Neural crest cell (in vitro differentiated cells): ENCODE measurements at places on chromosomes 11 and 22.

GRCh38 chr22:26367402-26368245, 61.4 kb upstream of the ASPHD2 start:
- DNase-seq: peak; percentile 61

DNA sequence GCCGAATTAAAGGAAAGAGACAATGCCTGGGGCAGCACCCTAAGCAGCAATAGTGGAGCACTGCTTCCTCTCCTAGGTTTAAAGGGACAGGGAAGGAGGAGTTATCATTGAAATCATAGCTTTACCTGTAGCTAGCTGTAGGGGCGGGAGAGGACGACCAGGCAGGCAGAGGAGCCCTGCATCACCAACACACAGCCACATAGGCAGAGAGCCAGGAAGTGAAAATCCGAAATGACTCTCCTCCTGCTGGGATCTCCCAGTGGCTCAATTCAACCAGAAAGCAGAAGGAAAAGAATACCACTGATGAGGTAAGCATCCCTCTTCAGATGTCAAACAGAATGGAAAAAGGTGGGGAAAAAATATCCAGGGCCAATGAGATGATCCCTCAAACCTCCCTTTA, 20.4 kb downstream of the MRGPRX4 start:
- no peak for DNase-seq

- no peak for DNase-seq
Measured at GRCh38 chr11:2599561-2600189, 100.1 kb downstream of the KCNQ1OT1 start.

DNA sequence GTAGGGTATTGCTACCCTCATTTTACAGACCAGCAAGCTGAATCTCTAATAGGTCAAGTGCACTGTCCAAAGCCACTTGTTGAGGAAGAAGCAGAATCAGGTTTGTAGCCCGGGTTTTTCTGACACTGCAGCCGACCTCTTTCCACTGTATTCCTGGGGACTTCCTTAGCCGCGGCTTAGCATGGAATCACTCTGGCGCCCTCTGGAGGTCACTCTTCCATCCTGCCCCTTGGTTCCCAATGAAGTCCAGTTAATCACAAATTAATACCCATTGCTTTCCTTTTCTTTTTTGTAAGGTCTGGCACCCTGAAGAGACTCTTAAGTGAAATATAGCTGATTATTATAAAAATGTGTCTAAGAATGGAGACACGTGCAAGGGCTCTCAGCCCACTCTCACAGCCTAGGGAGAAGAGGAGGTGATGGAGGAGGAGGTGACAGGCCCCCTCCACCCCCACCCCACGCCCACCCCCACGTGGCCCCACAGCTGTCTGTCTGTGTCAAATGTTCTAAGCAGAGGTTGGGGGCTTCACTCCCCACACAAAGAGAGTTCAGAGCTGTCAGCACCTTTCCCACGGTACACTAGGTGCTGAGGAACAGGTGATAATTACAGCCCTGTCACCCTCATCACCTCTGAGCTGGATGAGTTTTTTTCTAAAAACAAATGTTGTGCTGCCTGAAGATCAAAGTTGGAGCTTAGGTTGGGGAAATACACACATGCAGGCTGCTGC, 57.7 kb upstream of the DRD2 start:
- DNase-seq: peak; percentile 85

- no peak for DNase-seq
Measured at GRCh38 chr11:40376331-40376730, 1083.1 kb downstream of the LRRC4C start.

DNA sequence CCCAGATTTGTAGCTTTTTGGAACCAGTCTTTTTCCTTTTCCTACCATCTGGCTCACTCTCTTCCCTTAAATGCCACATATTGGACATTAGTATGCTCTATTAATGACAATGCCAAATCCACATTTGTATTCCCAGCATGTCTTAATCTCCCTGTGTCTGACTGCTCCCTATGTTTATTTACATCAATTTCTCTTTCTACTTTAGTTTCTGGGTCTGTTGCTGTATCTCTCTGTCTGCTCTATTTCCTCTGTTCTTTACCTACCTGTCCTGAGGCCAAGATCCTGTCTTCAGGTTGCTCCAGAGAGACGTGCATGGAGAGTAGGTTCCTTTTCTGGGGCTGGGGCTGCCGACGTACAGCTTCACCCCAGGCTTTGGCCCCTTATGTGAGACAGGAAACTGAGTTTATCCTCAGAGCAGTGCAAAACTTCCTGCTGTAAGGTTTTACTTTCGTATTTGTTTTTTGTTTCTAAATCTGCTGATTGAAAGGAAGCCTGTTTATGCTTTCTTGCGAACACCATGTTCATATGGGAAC, 25.6 kb downstream of the OR2AG2 start:
- DNase-seq: no peak

- no peak for DNase-seq
Measured at GRCh38 chr11:8717544-8717875, 34.9 kb downstream of the RPL27A start.

DNA sequence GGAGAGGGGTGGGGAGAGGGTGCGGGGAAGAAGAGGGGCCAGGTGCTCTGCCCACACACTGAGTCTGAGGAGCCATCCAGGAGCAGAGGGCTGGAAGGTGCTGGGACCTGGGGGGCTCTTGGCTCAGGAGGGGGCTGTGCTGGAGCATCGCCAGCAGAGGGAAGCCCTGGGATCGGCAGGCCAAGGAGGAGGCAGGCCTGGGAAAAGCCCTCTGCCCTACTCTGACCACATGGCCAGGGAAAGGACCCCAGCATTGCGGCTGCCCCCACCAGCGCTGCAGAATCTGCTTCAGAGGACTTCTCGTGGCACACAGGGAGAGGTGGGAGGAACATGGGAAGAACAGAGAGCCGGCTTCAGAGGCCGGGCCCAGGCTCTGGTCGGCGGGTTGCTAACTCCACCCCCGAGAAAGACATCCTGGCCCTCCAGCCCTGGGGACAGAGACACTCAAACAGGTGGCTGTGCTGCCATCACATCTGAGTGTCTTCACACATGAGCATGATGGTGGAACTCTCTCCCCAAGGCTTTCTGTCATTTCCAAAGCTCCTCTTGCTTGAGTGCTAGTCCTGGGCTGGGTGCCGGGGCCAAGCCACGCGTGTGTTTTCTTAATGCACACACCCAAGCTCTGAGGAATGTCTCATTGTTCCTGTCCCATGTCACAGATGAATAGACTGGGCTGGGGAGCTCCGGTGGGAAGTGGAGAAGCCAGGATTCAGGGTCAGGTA, 1378.0 kb downstream of the BRD1 start:
- DNase-seq: no peak

- peak; percentile 47 for DNase-seq
Measured at GRCh38 chr22:20606041-20606783, 98.8 kb downstream of the MED15 start.

GRCh38 chr22:44609400-44609988, 92.5 kb upstream of the PRR5 start:
- DNase-seq: no peak

DNA sequence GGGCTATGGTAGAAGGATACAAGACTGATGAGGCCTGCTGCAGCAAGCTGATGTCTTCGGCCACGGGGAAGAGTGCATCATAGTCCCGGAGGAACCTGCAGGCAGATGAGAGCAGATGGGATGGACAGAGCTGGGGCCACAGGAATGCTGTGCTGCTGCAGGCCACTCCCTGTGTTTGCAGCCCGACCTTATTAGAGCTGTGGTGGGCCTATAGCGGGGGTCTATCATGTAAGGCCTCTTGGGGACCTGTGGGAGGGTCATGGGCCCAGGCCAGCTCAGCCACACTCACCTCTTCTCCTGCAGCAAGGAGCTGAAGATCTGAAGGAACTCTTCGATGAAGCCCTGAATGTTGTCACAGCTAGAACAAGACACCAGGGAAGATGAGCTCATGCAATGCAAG, 31.9 kb downstream of the ASCC2 start:
- DNase-seq: no peak

DNA sequence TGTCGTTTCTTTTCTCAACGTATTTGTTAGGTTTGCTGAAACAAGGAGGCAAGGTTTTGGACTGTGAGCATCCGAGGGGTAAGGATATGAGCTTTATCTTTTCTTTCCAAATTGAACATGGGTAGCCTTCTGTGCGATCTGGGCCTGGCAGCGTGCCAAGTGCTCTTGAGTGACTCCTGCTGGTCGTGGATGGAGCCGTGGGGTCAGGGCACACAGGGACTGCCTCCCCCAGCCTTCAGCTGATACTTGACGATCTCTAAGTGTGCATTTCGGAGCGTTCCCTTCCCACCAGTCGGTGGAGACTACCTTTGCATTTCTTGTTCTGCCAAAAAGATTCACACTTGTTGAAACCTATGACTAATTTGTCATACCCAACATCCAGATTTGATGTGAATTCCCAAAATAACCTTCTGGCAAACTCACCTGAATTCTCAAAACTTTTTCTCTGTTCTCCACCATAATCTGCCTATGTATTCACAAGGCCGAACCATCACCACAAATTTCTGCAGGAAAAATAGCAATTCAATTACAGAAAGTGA, 40.1 kb upstream of the CLMP start:
- peak; percentile 14 for DNase-seq

GRCh38 chr11:20654038-20654437, 15.3 kb upstream of the NELL1 start:
- DNase-seq: no peak

DNA sequence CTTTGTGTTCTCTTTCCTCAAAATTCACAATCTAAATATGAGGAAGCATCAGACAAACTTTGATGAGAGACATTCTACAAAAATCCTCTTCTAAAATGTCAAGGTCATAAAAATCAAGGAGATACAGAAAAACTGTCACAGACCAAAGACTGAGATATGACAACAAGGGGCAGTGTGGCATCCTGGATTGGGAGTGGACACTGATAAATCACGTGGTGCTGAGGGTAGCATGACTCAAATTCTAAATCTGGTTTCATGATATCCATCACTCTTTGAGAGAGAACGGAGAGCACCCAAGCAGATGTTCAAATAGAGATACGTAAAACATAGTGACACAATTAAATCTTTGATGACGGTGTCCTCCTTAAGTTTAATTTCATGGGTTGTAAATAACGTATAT, 13.0 kb upstream of the CARD18 start:
- DNase-seq: no peak

DNA sequence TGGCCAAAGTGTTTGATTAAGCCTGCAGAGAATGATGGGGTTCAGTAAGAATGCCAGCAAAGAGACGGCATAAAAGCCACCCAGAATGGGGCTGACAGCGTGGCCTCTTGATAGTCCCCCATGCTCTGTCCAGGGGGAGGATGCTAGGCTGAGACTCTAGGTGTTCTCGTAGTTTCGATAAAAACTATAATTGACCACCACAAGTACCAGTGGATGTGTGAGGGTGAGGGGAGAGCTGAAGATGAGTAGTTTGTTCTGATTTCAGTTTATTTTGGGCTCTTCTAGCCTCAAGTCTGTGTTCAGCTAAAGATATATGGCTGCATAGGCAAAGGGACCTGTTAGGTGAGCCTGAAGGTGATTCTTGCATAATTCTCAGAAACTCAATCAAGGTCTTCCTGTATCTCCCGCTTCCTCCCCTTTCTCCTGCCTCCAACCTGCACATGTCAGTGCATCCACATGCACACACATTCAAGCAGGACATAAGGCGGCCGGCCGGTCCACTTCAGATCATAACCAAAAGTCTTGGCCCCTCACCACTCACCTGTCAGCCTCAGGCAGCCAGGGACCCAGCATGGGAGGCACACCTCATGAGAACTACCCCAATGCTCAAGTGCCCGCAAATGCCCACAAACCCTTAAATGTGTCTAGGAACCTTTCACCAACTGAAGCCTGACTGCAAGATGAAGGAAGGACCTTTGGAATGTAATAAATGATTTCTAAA, 31.2 kb downstream of the FLI1 start:
- DNase-seq: no peak

DNA sequence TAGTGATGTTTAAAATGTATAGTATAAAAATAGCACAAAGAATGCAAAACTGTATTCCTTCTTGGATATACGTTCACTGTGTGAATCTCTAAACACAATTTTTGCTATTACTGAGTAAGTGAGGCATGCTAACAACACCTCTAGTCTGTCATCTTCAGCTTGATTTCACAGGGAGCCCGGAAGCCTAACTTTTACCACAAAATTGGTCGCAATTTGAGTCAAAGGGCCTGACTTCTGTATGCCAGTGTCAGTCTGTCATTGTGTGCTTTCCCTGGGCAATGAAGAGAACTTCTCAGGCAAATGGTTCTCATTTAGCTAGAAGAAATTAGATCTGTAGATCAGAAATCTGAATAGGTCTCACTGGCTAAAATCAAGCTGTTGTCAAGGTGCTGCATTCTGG, 1059.5 kb downstream of the FAM181B start:
- DNase-seq: no peak

- no peak for DNase-seq
Measured at GRCh38 chr11:98185245-98185644, 835.5 kb upstream of the CNTN5 start.

DNA sequence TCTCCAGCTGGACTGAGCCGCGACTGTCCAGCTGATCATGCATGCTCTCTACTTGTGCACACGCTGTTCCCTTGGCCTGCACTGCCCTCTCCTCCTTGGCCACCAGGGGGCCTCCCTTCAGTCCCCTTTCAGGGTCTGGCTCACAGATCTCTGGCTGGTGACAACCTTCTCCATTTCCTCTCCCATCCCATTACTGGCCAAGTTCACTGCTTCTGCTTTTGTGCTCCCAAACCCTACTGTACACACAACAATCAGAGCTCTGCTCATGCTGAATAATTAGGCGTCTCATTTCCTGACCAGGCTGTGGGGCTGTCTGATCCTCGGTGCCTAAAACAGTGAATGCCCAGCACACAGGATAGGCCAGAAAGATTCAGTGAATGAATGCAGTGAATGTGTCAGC, 224.0 kb upstream of the NARS2 start:
- peak; percentile 81 for DNase-seq

DNA sequence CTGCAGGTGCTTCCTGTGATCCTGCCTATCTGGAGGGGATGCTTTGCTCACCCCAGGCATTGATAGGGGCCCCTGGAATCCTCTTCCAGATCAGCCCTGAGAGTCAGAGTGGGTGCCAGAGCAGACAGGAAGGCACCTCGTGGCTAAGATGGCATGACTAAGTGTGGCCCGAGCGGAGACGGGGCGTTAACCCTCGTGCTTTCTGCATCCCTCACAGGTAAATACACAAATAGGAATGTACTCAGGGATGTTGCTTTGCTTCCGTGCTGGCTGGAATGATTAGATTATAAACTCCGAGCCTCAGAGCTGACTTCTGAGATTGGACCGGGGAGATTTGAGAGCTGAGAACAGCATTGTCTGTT, 312.7 kb upstream of the B3GAT1 start:
- no peak for DNase-seq

GRCh38 chr11:46112961-46113607, 8.2 kb downstream of the PHF21A start:
- DNase-seq: no peak

DNA sequence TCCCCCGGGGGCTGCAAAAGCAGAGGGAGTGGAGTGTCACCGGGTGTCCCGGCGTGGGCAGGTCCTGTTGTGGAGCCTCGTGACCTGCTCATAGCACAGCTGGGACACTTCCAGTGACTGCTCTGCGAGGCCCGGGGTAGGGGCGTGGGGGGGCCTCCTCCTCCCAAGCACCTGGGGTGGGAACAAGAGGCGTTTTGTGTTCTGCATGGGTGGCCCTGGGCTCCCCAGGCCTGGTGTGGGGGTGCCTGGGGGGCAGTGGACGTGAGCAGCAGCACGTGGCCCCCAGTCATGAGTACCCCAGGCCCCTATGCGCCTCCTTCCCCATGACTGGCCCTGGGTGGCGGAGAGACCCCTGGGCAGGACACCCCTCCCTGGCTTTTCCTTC, 104.7 kb downstream of the KCNQ1 start:
- no peak for DNase-seq
